ENCODE measurements at places on chromosomes 3 and 15. TPM values are rescaled to one million over a fixed set of nuclear protein-coding genes. Genes with fewer than 3 reads are reported as not detected.

LDHAL6B gene
- not detected for total RNA-seq

CFAP100 gene
- total RNA-seq: not detected

NECTIN3 gene
- 51.7 TPM for total RNA-seq

CCR3 gene
- not detected for total RNA-seq

GOLGA8J gene
- not detected for total RNA-seq

LINGO1 gene
- under 0.01 TPM for total RNA-seq

RGMA gene
- under 0.01 TPM for total RNA-seq

ZNF660 gene
- total RNA-seq: 0.63 TPM

TBC1D21 gene
- total RNA-seq: not detected

GOLGA8Q gene
- 0.18 TPM for total RNA-seq

CCR8 gene
- not detected for total RNA-seq

OGG1 gene
- total RNA-seq: 16.0 TPM

FBLN2 gene
- 1.5 TPM for total RNA-seq

LRRC31 gene
- not detected for total RNA-seq

GP5 gene
- not detected for total RNA-seq

PAQR9 gene
- not detected for total RNA-seq

DHFR2 gene
- total RNA-seq: 3.7 TPM

GOLGA8S gene
- total RNA-seq: 0.09 TPM

GOLGA6L22 gene
- not detected for total RNA-seq

TGM5 gene
- not detected for total RNA-seq

IL12A gene
- 0.47 TPM for total RNA-seq

ITIH1 gene
- not detected for total RNA-seq

SKIC8 gene
- 93.5 TPM for total RNA-seq

SLC22A13 gene
- total RNA-seq: 0.09 TPM

CHRM5 gene
- total RNA-seq: under 0.01 TPM

CIP2A gene
- 13.0 TPM for total RNA-seq

KCNAB1 gene
- 0.63 TPM for total RNA-seq

GRK7 gene
- total RNA-seq: under 0.01 TPM

ROBO1 gene
- 22.9 TPM for total RNA-seq

CADPS gene
- total RNA-seq: not detected

POLQ gene
- 4.0 TPM for total RNA-seq

ZNF770 gene
- 27.9 TPM for total RNA-seq

NAALADL2 gene
- total RNA-seq: 2.9 TPM

CD276 gene
- total RNA-seq: 82.4 TPM

CPNE9 gene
- total RNA-seq: not detected

STRA6 gene
- total RNA-seq: not detected

SNURF gene
- total RNA-seq: 74.3 TPM

CLDN1 gene
- total RNA-seq: 0.47 TPM

KATNBL1 gene
- total RNA-seq: 42.8 TPM

P3H2 gene
- 5.0 TPM for total RNA-seq

CERS3 gene
- not detected for total RNA-seq

CACNA2D3 gene
- total RNA-seq: not detected

BTLA gene
- total RNA-seq: not detected

SERPINI2 gene
- not detected for total RNA-seq

CNTN4 gene
- total RNA-seq: under 0.01 TPM

ANKUB1 gene
- not detected for total RNA-seq

CATSPER2 gene
- total RNA-seq: 1.6 TPM

ROPN1 gene
- not detected for total RNA-seq

LIPC gene
- total RNA-seq: 0.09 TPM

All from endothelial cell of coronary artery (primary cell).